ENCODE measurements at places on chromosomes 3 and 15.
A peak's percentile ranks its signal among the peaks of the same experiment; 100 is the strongest.

- DNase-seq, result peak; percentile 1
Measured at GRCh38 chr3:192063570-192063969, 602.6 kb downstream of the PYDC2 start.

GRCh38 chr15:50252556-50252955 is 13.0 kb downstream of the HDC start:
- no peak for DNase-seq

DNA sequence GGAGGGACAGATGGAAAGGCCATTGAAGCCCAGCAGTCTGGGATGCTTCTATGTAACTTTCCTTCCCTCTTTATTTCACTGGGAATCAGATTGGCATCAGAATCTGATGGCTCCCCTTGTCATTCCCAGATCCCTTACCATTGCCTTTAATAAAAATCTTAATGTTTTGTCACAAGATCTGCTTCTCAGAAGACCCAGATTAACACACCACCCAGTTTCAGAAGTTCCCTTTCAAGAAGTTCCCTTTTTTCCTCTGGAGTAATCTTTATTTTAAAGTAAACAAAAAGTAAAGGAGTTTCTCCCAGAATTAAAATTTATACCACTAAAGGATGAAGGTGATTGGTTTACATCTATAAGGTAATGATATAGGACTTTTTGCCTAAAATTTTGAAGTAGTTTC is 76.4 kb downstream of the UBR1 start:
- no peak for DNase-seq

DNA sequence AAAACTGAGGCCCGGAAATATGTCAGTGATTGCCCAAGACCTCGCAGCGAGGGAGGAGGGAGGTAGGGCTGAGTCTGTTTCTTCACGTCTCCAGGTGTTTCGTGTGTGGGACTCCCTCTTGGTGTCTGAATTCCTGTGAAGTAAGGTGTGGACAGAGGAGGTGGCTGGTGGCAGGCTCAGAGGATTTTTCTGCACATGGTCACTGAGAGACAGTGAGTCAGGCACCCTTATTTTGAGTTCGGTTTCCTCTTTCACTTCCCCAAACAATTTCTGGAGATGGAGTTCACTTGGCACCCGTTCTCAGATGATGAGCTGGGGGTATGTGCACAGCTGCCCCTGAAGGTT is 46.3 kb upstream of the VPS8 start:
- DNase-seq, result no peak

DNA sequence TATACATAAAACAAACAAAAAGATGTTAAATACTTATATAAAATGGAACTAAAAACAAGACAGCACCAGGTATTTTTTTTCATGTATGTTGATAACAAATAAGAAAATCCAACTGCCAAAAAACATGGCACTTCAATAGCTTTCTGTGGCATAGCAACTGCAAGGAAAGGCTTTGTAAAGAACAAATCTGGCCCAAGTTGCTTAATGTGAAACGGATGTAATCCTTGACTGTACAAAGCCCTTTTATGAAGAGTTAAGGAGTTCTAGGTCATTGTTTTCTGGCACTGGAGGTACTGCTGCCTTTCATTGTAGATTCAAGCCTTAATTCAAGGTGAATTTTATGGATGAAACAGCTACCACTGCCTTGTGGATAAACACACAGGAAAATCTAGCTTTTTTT is 68.8 kb upstream of the SLC12A8 start:
- DNase-seq, result no peak

GRCh38 chr3:12296511-12296910 is 7.6 kb downstream of the PPARG start:
- no peak for DNase-seq

GRCh38 chr3:69472093-69472492 is 86.2 kb upstream of the FRMD4B start:
- DNase-seq, result no peak

DNA sequence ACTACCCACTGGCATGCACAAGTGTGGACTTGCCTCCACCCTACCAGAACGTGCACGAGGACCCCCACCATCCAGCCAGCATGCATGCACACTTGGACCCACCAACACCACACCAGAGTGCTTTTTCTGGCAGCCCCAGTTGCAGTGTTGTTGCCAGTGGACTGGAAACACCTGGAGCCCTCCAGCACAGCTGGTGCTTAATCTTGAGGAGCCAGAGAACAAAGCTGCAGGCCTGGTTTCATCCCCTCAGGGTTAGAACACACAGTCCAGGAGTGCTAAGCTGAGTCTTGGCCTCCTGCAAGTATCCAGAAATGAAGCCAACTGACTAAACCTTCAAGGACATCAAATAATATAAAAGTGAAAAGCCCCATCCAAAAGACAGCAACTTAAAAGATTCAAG is 888.0 kb downstream of the NTRK3 start:
- no peak for DNase-seq

GRCh38 chr3:85977615-85978338 is 1013.2 kb downstream of the VGLL3 start:
- DNase-seq, result no peak

DNA sequence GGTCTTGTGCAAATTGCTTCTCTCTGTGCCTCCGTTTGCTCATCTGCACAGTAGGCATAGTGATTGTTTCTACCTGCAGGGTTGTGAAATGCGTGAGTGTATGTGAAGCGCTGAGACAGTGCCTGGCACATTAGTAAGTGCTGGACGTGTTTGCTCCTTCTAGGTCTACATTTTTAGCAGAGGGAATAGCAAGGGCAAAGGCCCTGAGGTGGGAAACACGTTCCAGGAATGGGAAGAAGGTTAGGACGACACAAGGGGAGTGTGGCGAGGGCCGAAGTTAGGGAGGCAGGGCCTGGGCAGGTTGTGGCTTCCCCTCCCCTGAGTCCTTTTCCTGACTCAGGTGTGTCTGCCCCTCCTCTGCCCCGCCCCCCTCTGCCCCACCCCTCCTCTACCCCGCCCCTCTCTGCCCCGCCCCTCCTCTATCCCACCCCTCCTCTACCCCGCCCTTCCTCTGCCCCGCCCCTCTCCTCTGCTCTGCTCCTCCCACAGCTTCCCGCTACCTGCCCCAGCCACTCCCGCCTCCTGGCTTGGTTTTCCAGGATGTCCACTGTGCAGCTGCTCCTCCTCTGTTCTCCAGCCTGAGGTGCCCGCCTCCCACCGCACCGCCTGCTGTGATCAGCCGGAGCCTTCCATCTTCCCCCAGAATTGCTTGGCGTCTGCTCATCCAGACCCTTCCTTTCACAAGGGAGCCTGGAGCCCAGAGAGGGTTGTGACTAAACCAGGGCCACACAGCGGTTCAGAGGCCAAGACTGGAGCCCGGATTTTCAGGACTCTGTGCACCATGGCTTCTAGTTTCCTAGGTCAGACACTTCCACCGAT is 31.1 kb upstream of the SMAD6 start:
- no peak for DNase-seq

- no peak for DNase-seq
Measured at GRCh38 chr3:18018491-18019160, 276.2 kb upstream of the TBC1D5 start.

GRCh38 chr15:32747921-32748342 is 30.1 kb downstream of the GREM1 start:
- DNase-seq, result no peak
